ENCODE measurements at places on chromosomes 4 and X. TPM values are rescaled to one million over a fixed set of nuclear protein-coding genes. Genes with fewer than 3 reads are reported as not detected.

Gene GUCY1A1
- total RNA-seq, result 13.5 TPM

Gene AFP
- 0.19 TPM for total RNA-seq

Gene TEX11
- total RNA-seq, result not detected

Gene APELA
- not detected for total RNA-seq

Gene HEPH
- total RNA-seq, result 124 TPM

Gene FAT1
- 274 TPM for total RNA-seq

Gene PPP2R2C
- total RNA-seq, result under 0.01 TPM

Gene PRR32
- total RNA-seq, result not detected

Gene SLC7A11
- total RNA-seq, result 50.8 TPM

Gene GABRB1
- total RNA-seq, result 5.8 TPM

Gene WNK3
- total RNA-seq, result 0.26 TPM

Gene PF4V1
- total RNA-seq, result not detected

Gene TMSB15B
- 1.6 TPM for total RNA-seq

Gene KLKB1
- total RNA-seq, result 0.26 TPM

Gene LRCH2
- 6.8 TPM for total RNA-seq

Gene FRMD7
- total RNA-seq, result not detected

Gene ZMAT1
- total RNA-seq, result 1.7 TPM

Gene KIAA1210
- not detected for total RNA-seq

Gene CXCL11
- total RNA-seq, result not detected

Gene DRD5
- total RNA-seq, result not detected

Gene CHRNA9
- total RNA-seq, result not detected

Gene MAGED4
- total RNA-seq, result 2.0 TPM

Gene PDHA2
- not detected for total RNA-seq

Gene EDA2R
- 8.3 TPM for total RNA-seq

Gene XKRX
- under 0.01 TPM for total RNA-seq

Gene RTL3
- total RNA-seq, result not detected

Gene PAK3
- 2.6 TPM for total RNA-seq

Gene CCKAR
- 0.13 TPM for total RNA-seq

Gene IL15
- 2.9 TPM for total RNA-seq

Gene NWD2
- total RNA-seq, result not detected

Gene HSPA4L
- total RNA-seq, result 6.5 TPM

Gene SPATA4
- total RNA-seq, result not detected

Gene MAGEC2
- total RNA-seq, result not detected

Gene WDR44
- 16.1 TPM for total RNA-seq

Gene SSX2B
- total RNA-seq, result not detected

Gene SPANXN4
- not detected for total RNA-seq

Gene MAGEA12
- total RNA-seq, result not detected

Gene HS3ST1
- total RNA-seq, result 2.5 TPM

Gene TGIF2LX
- not detected for total RNA-seq

Gene SCML2
- 1.2 TPM for total RNA-seq

Gene GLOD5
- not detected for total RNA-seq

Gene RASL11B
- total RNA-seq, result not detected

Gene ZNF157
- total RNA-seq, result 0.12 TPM

Gene TACR3
- not detected for total RNA-seq

Gene GPRASP1
- 2.3 TPM for total RNA-seq

Gene PAQR3
- total RNA-seq, result 13.3 TPM

Gene PRDM8
- 0.87 TPM for total RNA-seq

All from aortic smooth muscle cell (primary cell).